ENCODE measurements at places on chromosomes 16 and 17.

- no peak for DNase-seq
These were observed 548 bp downstream of the HAGH start for GRCh38 chr16:1825864-1826690.

DNA sequence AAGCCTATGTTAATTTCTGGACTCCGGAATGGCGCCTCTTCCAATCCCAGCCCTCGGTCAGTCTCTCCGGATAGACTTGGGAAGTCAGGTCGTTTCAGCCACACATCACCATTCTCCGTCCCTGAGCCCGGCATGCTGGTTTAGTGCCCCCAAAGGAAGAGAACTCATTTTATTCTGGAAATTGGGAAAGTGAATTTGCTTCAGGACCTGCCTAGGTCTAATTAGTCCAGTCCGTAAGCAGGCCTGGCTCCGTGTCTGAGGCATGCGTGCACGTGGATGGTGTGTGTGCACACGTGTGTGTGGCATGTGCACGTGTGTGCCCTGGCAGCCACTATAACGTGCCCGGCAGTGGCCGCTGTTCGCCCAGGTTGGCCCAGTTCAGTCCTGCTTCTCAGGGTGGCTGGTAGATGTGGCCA, 77.4 kb downstream of the RPA1 start:
- no peak for DNase-seq

DNA sequence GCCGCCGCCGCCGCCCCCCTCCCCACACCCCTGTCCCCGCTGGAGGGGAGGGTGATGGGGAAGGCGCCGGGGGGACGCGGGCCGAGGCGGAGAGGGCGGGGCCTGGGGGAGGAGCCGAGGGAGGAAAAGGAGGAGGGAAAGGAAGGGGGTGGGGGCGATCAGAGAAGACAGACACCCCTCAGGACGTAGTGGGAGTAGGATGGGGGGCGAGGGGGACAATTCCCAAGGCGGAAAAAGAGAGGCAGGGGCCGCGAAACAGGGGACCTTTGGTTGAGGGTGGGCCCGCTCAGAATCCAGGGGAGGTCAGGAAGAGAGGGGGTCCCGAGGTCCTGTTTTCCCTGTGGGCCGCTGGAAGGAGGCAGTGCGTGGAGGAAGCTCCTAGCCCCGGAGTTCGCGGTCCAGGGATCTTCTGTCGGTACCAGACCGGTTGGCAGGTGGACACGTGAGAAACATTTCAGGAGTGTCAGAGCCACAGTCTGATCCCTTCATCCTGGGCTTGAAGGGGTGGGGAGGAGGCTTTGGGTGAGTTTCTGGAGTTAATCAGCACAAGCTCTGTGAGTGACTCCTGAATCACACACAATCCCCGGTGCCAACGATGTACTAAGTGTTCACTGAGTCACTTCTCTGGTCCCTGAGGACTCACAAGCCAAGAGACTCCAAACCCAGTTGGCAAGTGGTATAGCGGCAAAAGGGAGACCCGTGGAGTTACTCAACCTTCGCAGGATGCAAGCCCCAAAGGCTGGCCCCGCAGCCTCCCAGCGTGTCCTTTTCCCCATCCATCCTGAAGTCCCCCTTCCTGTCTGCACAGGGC, at the start of gene XYLT1:
Gene XYLT1 (minus strand): TSS at position 53 of the 811 bp plus-strand sequence. CDS start 164 bp downstream, outside the sequence.
- peak; percentile 86 for DNase-seq

GRCh38 chr17:77369544-77369971, 228.8 kb downstream of the SEC14L1 start:
- no peak for DNase-seq

- DNase-seq = no peak
These were observed 2.2 kb downstream of the KRTAP2-4 start for GRCh38 chr17:41063449-41063848.

- DNase-seq = no peak
These were observed 207.6 kb downstream of the MRTFB start for GRCh38 chr16:14278749-14279148.

DNA sequence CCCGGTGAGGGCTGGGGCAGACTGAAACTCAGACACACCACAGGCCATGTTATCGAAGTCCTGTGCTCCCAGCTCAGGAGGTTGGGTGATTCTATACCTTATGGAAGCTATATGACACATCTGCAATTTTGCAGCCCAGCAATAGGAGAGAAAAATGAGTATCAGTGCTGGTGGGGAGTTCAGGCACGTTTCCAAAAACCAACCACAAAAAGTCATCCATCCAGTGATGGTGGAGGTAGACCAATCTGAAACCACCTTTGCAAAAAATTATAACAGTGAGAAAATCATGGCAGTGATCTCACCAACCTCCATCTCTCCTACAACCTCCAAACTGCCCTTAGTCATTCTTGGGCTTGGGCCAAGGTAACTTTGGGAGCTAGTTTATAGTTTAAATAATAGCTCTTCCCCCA, 327.9 kb downstream of the SLC39A11 start:
- DNase-seq = no peak

DNA sequence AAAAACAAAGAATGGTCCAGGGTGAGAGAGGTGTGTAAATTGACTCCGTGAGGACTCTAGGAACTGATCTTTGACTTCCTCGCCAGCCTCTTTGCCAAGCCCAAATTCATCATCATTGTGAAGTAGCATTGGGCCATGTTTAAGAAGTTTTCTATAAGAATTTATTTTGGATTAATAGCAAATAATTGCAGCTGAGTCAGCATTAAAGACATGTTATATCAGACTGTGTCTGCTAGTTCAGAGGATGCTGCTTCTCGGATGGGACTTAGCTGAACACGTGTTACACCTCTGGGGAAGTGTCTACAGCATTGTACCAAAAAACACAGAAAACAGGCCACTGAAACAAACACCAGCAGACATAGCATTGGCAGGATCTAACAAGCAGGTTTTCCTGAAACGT, 366.6 kb downstream of the CDH13 start:
- DNase-seq = no peak

GRCh38 chr16:72856797-72857196, 191.1 kb downstream of the ZFHX3 start:
- no peak for DNase-seq

DNA sequence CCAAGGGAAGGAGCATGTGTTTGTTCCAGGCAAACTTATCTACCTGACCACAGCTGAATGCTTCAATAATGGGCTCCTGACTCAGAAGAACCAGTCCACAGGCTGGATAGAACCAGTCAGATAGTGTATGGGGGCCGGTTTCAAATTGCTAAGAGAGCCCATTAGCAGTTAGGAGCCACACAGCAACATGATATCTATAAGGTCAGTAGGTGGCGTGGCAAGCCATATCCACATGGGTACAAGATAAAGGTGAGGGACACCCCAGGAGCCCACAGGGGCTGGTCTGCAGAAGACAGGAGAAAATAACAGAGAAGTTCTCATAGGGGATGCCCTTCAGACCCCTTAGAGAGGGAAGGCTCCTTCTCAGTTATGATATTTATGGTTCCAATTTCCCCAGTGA, 31.6 kb upstream of the CDRT15 start:
- no peak for DNase-seq

- DNase-seq = no peak
These were observed 102.5 kb downstream of the SALL1 start for GRCh38 chr16:51048544-51048943.

All from AG09319 (cell line).